T-helper 17 cell (primary cell): ENCODE measurements at places on chromosomes 7 and 10.

DNA sequence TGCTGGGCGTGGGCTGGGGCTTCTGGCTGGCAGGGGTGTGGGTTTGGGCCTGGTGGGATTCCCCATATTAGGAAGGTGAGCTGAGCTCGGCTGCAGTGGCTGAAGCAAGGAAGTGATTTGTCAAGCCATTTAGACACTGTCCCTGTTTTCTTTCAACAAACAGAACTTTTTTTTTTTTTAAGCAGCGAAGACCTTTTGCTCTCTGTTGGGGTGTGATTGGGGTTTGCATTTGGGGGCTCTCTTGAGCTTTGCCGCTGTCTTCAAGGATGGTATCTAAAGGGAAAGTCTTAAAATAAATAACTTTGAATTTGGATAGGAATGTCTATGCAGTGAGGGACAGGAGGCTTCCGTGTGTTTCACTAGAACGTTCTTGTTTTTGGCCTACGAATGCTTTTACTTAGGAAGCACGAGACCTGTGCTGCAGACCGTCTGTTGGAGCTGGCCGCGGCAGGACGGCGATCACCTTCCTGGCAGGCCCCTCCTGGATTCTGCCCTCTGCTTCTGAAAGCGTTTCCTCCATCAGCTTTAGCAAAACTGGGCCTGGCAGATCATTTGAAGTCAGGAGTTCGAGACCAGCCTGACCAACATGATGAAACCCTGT lies 43.9 kb downstream of the FOXK1 start:
- no peak for DNase-seq
- no peaks in the 10 kb centered on the region for H3K36me3 ChIP-seq
- H3K27ac ChIP-seq = peak overlapping the region; percentile 86
- no peaks in the 10 kb centered on the region for H3K27me3 ChIP-seq

GRCh38 chr10:104293011-104293410 lies 24.0 kb downstream of the GSTO2 start:
- H3K27ac ChIP-seq = no peak overlapping the region
- DNase-seq = no peak
- no peak overlapping the region for H3K4me3 ChIP-seq
- no peaks in the 10 kb centered on the region for H3K36me3 ChIP-seq

- H3K4me1 ChIP-seq = no peaks in the 10 kb centered on the region
- DNase-seq = no peak
- no peak overlapping the region for H3K4me3 ChIP-seq
- H3K36me3 ChIP-seq = no peaks in the 10 kb centered on the region
These were observed 63.4 kb downstream of the HDAC9 start for GRCh38 chr7:18558910-18559309.

DNA sequence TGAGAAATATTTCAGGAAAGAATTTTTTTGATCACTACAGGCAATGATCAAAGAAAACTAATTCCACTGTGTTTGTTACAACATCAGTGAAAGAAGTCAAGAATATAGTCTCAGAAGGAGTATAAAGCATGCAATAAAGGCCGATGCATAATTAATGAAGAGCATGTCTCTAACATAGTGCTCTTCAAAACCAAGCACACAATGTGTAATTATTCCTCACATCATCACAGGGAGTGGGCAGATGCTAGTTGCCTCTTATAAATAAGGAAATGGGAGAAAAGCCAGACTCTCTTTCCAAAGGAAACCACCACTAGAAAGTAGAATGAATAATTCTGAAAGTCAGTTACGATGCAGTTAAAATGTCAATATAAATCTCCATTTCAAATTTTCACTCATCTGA lies 220.1 kb downstream of the TEX36 start:
- DNase-seq = no peak
- H3K4me3 ChIP-seq = no peak overlapping the region
- no peaks in the 10 kb centered on the region for H3K36me3 ChIP-seq
- H3K4me1 ChIP-seq = no peaks in the 10 kb centered on the region
- H3K27me3 ChIP-seq = peaks cover 6% of the 10 kb centered on the region
- H3K27ac ChIP-seq = no peak overlapping the region

DNA sequence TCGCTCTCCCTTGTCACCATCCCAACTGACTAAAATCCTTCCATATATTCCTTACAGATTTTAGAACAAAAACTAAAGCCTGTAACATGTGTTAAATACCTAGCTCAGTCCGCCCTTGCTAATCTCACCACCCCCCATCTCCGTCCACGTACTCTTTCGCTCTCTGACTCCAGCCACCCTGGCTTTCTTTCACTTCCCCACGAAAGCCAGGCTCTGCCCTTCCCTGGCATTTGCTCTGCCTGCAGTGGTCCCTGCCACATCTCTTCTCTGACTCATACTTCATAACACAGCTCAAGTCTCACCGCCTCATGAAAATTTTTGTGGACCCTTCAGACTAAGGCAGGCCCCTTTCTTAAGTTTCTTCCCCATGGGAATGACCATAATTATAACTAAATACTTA lies 11.7 kb upstream of the GPAM start:
- no peak overlapping the region for H3K4me3 ChIP-seq
- H3K36me3 ChIP-seq = peaks cover 2% of the 10 kb centered on the region
- no peaks in the 10 kb centered on the region for H3K4me1 ChIP-seq

GRCh38 chr7:135213831-135214230 lies 2.5 kb upstream of the WDR91 start:
- no peak overlapping the region for H3K4me3 ChIP-seq
- no peak for DNase-seq
- no peak overlapping the region for H3K27ac ChIP-seq
- H3K36me3 ChIP-seq = peaks cover 2% of the 10 kb centered on the region

DNA sequence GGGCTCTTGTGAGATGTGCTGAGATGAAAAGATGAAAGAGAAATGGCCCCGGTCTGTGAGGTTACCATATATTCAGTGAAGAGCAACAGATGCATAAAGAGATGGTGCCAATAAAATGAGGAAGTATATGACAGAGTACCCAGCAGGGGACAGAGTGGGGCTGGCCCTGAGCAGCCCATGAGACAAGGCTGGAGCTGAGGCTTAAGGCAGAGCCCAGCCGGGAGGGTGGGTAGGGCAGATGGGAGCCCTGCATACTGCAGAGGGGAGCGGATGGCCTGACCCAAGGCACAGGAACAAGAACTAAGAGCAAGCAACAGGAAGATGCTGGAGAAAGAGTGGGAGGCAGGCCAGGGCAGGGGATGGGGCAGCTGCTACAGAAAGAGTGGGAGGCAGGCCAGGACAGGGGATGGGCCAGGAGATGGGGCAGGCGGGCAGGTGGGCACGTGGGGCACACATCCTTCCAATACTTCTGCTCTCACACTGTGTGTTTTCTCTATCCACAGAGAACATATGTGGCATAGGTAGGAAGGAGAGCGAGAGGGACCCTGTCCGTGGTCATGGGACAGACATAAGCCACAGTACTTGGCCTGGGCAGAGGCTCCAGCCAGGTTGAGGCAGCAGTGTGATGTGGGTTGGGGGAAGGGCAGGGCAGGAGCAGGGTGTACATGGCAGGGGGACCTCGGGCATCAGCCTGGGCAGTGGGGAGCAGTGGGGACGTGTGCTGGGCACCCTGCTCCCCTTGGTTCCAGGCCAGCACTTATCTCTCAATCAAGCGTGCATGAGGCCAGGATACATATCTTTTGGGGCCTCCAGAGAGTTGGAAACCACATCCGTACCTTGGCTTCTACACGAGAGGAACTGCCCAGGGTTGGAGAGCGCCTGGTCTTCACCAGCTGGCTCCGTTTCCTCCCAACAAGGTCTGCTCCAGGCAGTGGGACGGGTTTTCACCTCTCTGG lies 91.6 kb upstream of the IKZF1 start:
- no peaks in the 10 kb centered on the region for H3K27me3 ChIP-seq
- H3K4me3 ChIP-seq = peak overlapping the region; percentile 75
- no peaks in the 10 kb centered on the region for H3K36me3 ChIP-seq
- no peak for DNase-seq
- peaks cover 75% of the 10 kb centered on the region for H3K4me1 ChIP-seq
- H3K27ac ChIP-seq = peak overlapping the region; percentile 90

DNA sequence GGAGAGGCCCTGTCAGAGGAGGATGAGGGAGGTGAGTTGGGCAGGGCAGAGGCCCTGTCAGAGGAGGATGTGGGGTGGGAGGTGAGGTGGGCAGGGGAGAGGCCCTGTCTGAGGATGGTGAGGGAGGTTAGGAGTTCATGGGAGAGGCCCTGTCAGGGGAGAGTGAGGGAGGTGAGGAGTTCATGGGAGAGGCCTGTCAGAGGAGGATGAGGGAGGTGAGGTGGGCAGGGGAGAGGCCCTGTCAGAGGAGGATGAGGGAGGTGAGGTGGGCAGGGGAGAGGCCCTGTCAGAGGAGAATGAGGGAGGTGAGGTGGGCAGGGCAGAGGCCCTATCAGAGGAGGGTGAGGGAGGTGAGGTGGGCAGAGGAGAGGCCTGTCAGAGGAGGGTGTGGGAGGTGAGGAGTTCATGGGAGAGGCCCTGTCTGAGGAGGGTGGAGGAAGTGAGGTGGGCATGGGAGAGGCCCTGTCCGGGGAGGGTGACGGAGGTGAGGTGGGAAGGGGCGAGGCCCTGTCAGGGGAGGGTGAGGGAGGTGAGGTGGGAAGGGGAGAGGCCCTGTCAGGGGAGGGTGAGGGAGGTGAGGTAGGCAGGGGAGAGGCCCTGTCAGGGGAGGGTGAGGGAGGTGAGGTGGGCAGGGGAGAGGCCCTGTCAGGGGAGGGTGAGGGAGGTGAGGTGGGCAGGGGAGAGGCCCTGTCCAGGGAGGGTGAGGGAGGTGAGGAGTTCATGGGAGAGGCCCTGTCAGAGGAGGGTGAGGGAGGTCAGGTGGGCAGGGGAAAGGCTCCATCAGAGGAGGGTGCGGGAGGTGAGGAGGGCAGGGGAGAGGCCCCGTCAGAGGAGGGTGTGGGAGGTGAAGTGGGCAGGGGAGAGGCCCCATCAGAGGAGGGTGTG lies 73.7 kb downstream of the INPP5A start:
- H3K27ac ChIP-seq = peak overlapping the region; percentile 84
- H3K36me3 ChIP-seq = peaks cover 6% of the 10 kb centered on the region
- H3K4me1 ChIP-seq = peaks cover 22% of the 10 kb centered on the region
- H3K4me3 ChIP-seq = no peak overlapping the region
- no peak for DNase-seq
- no peaks in the 10 kb centered on the region for H3K27me3 ChIP-seq

- H3K4me1 ChIP-seq = peaks cover 4% of the 10 kb centered on the region
- H3K36me3 ChIP-seq = peaks cover 4% of the 10 kb centered on the region
These were observed 24.1 kb upstream of the ABCA13 start for GRCh38 chr7:48147078-48147591.

DNA sequence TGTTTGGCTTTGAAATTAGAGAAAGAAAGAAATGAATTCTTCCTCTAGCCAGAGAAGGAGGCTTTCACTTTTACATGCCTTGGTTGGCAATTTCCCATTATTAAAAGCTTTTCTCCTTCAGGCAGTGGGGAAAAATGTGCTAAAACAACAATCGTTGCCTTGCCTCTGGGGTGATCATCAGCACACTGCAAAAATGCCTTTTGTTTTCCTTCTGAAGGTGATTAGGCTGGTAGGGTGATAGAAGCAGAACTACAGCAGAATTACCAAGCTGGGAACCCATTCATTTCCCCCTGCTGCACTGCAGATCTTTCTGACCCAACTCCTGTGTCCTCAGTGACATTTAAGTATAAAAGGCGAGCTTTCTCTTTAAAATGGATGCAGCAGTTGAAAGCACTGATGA lies 22.2 kb downstream of the ANK3 start:
- no peak overlapping the region for H3K4me3 ChIP-seq
- no peaks in the 10 kb centered on the region for H3K36me3 ChIP-seq
- peaks cover 4% of the 10 kb centered on the region for H3K4me1 ChIP-seq
- no peaks in the 10 kb centered on the region for H3K27me3 ChIP-seq
- no peak overlapping the region for H3K27ac ChIP-seq

DNA sequence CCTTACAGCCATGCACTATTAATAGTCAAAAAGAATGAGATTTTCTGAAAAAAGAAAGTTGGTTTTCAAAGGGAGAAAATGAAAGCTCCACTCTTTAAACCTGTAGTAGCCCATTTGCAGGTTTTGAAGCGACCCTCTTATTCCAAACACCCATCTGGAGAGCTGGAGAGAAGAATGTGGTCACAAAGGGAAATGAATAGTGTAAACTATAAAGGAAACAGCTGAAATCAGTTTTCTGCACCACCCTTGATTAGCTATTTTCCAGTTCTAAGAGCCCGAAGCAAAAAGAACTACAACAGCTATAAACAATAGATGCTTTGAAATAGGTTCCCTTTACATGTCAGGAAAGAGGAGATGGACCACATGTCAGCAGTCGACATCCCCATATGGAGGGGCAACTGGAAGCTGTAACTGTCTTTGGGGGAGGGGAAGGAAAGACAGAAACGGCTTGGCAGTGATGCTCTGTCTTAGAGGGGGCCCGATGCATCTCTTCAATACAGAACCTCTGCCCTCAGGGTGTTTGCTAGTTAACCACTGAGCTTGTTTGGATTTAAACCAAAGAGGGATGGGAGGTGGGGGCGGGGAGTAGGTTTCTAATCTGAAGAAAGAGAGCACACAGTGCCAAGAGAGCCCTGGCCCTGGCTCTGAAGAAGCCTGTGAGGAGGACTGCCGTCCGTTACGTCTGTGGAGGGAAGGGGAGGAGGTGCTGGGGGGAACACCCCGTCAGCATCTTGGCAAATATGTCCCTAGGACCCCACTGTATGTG lies 55.3 kb downstream of the CPVL start:
- H3K4me1 ChIP-seq = peaks cover 4% of the 10 kb centered on the region
- H3K27me3 ChIP-seq = peaks cover 13% of the 10 kb centered on the region
- H3K4me3 ChIP-seq = peak overlapping the region; percentile 19
- no peak for DNase-seq

DNA sequence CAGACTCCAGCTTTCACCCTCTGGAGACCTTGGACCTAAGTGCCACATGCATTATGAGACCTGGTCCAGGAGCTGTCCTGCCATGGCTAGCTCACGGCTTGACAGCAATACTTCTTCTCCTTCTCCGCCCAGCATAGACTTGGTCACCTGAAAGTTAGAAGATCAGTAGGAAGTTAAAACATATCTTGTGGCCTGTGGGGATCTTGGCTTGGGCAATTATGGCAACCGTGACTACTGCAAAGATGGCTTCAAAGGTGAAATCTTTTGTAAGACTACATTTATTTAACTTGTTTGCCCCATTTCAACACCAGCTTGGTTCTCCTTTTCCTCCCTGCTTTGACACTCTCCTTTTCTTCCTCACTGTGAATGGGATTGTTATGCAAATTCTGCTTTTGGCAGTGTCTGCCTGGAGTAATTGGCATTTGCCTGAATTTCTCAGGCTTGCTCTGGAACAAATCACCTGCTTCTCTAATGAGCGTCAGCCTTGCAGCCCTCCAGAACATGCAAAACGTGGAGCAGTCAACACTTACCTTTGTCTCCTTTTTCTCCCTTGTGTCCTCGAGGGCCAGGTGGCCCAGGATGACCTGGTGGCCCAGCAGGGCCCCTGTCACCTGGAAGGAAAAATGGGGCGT lies 53.4 kb downstream of the COL17A1 start:
- H3K27ac ChIP-seq = no peak overlapping the region
- peaks cover 9% of the 10 kb centered on the region for H3K4me1 ChIP-seq
- no peak for DNase-seq
- no peak overlapping the region for H3K4me3 ChIP-seq

GRCh38 chr7:36999626-37000485 lies 275.6 kb upstream of the AOAH start:
- no peak overlapping the region for H3K4me3 ChIP-seq
- no peaks in the 10 kb centered on the region for H3K27me3 ChIP-seq
- H3K36me3 ChIP-seq = peaks cover 4% of the 10 kb centered on the region
- no peak for DNase-seq

- H3K27ac ChIP-seq = no peak overlapping the region
- no peak for DNase-seq
- peaks cover 7% of the 10 kb centered on the region for H3K4me1 ChIP-seq
- H3K27me3 ChIP-seq = peaks cover 54% of the 10 kb centered on the region
- H3K36me3 ChIP-seq = peaks cover 2% of the 10 kb centered on the region
- no peak overlapping the region for H3K4me3 ChIP-seq
These were observed 6.7 kb downstream of the GSDME start for GRCh38 chr7:24750441-24751055.
